Muscle of leg (tissue), 16 donors: ENCODE measurements at places on chromosomes 3 and 15. TPM values are rescaled to one million over a fixed set of nuclear protein-coding genes. Genes with fewer than 3 reads are reported as not detected.

DNA sequence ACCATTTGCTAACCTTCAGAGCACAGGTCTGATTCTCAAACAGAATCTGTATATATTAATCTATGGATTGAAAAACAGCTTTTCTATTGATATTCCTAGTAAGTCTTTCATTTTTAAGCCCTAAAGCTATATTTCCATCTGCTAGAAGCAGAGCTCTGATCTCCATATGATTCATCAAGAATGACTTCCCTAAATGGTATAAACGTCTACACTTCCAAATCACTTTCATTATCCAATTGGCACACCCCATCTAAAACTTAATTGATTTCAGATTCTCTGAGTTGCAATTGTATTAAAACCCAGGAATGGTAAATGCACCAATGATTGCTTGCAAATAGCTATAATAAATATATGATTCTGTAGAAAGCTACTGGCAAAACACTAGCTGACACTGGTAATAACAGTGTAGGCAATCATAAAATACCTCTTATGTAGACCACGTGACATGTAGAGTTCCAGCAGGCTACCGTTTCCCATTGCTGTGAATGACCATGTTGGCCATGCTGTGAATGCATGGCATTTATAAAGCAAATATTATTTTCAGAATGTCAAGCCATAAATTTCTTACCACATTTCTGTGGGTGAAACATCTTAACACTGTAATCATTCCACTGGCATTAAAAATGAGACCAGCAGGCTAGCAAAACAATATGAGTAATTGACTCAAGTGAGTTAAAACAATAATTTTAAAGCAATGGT is 226.0 kb downstream of the ZMAT3 start:
- no peak for DNase-seq

The INSYN1 gene
- 5.4 TPM for polyA plus RNA-seq

- DNase-seq: peak; percentile 18
These were observed 74.0 kb upstream of the MANF start for GRCh38 chr3:51311055-51311454.

GRCh38 chr3:98980915-98981596 is 79.6 kb upstream of the DCBLD2 start:
- DNase-seq: no peak

DNA sequence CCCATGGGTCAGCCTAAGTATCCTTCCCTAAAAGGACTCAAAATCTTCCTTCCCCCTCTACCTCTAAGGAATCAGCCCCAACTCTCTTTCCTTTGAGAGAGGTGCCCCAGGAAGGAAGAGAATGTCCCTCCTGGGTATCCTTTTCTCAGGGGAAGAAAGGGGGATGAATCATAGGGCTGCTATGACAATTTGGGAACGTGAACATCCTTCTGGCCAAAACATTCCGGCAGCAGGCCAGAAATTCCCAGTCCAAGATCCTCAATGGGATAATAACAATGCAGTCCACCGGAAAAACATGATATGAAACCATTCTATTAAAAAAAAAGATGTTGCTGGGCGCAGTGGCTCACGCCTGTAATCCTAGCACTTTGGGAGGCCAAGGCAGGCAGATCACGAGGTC is 50.8 kb upstream of the CACNA2D3 start:
- DNase-seq: peak; percentile 65

The ALDH1A2 gene
- polyA plus RNA-seq: 44.1 TPM

GRCh38 chr3:195226900-195227447 is 44.0 kb downstream of the XXYLT1 start:
- DNase-seq: no peak

- peak; percentile 17 for DNase-seq
These were observed 82.0 kb downstream of the CNTN3 start for GRCh38 chr3:74532446-74532845.

The CATSPER2 gene
- 3.0 TPM for polyA plus RNA-seq

GRCh38 chr15:85540085-85540797 is 159.8 kb downstream of the AKAP13 start:
- no peak for DNase-seq

DNA sequence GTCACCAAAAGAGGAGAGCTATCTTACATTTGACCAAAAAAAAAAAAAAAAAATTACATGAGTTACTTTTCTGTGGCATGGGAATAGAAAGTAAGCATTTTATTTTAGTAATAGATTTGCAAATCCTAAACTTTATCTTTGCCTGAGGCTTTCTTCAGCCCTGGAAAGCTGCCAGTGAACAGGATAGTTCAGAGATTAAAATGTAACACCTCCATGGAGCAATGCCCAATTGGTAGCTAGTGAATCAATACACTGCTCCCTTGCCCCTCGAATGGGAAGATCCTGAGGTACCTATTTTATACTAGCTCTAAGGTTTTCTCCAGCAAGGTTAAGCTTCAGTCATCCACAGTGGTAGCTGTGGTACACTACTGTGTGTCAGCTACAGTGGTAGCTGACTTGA is 867.1 kb downstream of the NAALADL2 start:
- DNase-seq: no peak

GRCh38 chr3:110650741-110651140 is 420.9 kb upstream of the NECTIN3 start:
- DNase-seq: no peak

The PLIN1 gene
- 0.11 TPM for polyA plus RNA-seq
